ENCODE measurements at places on chromosomes 7 and 10. TPM values are rescaled to one million over a fixed set of nuclear protein-coding genes. Genes with fewer than 3 reads are reported as not detected.

DNA sequence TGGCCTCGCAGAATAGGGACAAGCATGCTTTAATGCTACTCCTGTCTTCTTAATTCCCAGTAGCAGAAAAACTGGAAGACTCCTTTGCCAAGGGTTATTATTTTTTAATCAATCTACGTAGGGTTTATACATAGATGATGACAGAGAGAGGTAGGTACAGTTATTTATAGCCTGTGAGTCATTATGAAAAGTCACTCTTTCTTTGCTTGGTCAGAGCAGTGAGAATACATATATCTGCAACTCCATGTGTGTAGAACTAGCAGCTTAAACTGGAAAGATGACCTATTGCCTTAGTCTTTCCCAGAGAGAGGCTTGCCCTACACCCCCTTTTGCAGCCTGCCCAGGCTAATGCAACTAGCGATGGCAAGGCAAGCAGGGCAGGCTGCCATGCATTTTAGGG is 1050.6 kb downstream of the NRG3 start:
- peak; percentile 59 for DNase-seq

DNA sequence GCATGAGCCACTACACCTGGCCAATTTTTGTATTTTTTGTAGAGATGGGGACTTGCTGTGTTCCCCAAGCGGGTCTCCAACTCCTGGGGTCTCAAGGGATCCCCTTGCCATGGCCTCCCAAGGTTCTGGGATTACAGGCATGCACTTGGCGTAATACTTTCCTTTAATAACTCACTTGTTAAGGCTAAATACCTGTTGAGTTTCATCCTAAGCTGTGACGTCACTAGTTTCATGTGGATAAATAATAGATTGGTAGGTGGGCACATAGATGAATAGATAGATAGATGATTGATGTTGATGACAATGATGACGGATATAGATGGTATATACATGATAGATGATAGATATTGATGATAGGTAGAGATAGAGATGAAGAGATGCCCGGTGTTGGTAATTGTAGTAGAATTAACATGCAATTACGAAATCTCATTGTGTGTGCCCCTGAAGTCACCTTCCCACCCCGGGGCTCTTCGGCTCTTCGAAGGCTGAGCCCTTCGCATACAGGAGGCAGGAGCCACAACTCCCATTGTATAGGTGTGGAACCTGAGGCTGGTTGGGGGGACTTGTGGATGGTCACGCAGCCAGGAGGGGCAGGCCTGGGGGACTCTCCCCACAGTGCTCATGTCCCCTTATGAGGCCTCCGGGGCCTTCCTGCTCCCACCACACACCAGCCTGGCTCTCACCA is 2.6 kb downstream of the GRIFIN start:
- no peak for DNase-seq

DNA sequence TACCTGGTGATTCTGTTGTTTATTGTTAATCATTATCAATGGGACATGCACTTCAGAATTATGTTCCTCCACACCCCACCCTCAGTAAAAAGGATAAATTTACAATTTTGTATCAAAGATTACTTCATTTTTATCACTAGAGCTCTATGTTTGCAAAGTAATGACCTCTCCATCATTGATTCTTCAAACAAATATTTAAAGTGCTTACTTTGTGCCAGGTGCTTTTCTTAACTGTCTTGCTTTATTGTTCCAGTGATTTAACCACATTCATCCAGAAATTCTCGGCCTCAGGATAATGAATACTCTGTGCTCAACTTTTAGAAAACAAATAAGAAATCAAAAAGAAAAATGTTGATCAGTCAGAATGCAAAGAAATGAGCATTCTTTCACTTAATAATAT is 144.9 kb upstream of the FOXP2 start:
- DNase-seq: no peak

DNA sequence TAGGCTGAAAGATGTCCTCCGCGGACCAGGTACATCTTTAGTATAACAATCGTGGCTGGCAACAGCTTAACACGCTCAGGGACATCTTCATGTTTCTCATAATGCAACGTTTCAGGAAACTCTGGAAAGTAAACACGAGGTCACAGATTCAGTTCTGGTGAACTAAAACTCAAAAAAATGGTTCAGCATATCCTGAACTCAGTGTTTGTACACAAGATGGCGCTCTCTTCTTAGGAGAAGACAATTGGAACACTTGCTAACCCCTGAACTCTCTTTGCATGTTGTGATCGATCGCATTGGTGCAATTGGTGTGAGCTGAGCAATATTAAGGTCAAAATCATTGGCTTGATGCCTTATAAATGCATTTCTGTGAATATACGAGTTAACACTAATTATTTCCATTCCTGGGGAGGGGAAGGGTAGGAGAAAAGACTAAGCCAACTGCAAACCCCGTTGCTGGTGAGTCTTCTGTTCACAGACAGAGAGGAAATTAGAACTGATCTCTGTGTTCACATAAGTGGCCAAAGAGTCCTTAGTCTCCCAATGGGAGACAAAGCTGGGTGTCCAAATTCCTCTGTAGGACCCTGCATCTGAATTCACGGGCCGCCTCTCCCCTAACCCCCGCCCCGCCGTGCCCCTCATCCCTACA is 52.6 kb upstream of the FAM180A start:
- DNase-seq: peak; percentile 48

DNA sequence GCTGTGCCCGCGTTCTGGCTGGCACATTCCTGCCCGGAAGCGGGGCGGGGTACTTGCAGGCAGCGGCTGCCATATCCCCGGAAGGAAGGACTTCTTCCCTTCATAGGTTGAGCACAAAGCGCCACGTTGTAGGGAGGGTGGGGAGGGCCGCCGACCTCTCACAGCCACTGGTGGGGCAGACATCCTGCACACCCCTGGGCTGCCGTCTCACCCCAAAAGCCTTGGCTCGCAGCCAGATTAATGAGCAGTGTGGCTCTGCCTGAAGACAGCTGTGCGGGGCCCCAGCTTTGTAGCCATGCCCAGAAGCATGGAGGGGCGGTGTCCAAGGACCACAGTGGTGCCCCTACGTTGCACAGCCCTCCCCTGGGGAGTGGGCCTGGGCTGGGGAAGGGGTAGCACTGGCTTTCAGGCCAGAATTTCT is 54.3 kb upstream of the DPYSL4 start:
- no peak for DNase-seq

- DNase-seq: peak; percentile 8
Measured at GRCh38 chr7:121824276-121824675, 48.7 kb upstream of the PTPRZ1 start.

GRCh38 chr10:11430421-11431215 is 180.8 kb downstream of the USP6NL start:
- DNase-seq: no peak

GRCh38 chr10:116001976-116002375 is 271.0 kb downstream of the GFRA1 start:
- no peak for DNase-seq

- no peak for DNase-seq
Measured at GRCh38 chr7:7720750-7721621, 2.6 kb upstream of the RPA3 start.

DNA sequence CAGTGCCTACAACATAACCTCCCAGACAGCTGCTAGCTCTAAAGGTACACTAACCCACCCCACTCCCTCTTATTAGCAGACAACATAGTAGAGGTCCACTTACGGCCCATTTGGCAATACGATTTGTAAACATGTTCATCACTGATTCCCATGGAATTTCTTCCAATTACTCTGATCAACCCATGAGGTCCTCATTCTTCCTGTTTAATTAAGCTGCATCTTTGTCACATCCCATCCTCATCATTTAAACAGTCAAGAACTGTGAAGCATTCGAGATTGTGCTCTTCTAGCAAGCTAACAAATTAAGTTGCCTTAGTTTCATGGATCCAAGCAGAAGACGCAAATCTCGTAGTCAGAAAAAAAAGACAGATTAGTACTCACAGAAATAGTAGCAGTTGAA is 622.2 kb upstream of the VSTM2A start:
- DNase-seq: no peak

- peak; percentile 10 for DNase-seq
Measured at GRCh38 chr7:138527746-138528223, 67.7 kb downstream of the TRIM24 start.

GRCh38 chr7:130867039-130867438 is 133.0 kb upstream of the KLF14 start:
- DNase-seq: no peak

- no peak for DNase-seq
Measured at GRCh38 chr10:124739986-124740368, 4.2 kb downstream of the FAM53B start.

DNA sequence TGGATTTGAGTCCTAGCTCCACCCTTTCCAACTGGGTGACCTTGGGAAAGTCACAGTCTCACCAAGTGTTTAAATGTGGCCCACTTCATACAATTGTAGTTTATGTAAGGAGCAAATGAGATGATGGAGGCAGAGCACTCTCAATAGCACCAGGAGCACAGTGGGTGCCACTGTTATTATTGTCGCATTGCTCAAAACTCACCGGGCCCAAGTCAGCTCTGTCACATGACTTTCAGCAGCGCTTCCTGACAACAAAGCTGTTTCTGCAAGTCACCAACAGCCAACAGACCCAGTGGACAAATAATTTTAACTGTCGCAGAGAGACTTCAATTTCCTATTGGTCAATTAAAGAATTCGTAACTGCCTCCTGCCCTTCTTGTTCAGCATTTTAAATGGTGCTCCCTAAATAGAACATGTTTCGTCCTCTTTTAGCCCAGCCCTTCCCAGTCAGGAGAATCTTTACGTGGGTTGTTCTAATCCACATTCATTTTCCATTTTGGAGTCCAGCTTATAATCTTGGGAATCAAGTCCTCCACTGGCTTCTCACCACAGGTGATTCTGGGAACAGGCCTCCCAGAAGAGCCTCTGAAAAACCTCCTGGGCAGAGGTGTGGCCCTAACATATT is 415.6 kb upstream of the NPVF start:
- DNase-seq: no peak

- no peak for DNase-seq
Measured at GRCh38 chr7:86980223-86980622, 79.2 kb downstream of the ELAPOR2 start.

DNA sequence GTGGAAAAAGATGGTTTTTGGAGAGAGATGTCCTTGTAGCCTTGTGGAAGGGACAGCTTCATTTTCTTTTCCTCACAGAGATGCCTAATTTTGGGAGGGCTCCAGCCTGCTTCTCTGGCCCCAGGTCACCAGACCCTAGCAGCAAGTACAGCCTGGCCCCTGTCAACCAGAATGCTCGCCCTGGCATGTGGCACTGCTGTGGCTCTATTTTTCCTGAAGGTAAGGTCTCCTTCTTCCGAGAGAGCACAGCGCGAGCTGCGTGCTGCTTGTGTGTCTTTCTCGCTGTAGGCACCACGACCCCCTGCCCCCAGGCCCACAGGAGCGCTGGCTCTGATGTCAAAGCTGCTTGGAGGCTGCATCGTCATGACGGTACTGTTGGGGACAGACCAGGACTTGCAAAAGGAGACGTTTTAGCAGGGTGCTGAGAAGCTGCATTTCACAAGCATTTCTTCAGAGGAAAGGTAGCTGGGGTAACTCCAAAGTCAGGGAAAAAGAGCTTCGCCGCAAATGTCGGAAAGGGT is 58.7 kb downstream of the CLEC2L start:
- no peak for DNase-seq

- no peak for DNase-seq
Measured at GRCh38 chr7:101258243-101258731, 13.4 kb upstream of the FIS1 start.

GRCh38 chr7:113608782-113609181 is 310.0 kb downstream of the PPP1R3A start:
- DNase-seq: peak; percentile 2

- DNase-seq: no peak
Measured at GRCh38 chr7:91066627-91067026, 197.6 kb upstream of the FZD1 start.

DNA sequence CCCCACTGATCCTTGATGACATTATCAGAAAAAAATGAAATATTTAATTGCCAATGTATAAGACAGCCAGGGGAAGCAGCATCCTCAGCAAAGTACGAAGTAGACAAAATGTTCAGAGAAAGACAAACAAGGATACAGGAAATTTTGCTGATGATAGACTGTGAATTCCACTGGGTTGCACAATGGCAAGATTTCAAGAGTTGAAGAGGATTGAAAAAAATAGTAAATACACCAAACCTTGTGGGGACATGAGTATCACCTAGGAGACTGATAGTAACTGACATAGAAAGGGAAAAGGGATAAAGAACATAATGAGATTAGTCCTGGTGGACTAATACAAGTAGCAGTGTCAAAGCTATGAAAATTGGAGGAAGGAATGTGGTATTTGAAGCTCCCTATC is 16.5 kb downstream of the CNOT4 start:
- DNase-seq: no peak

- no peak for DNase-seq
Measured at GRCh38 chr7:106257752-106258151, 27.0 kb downstream of the NAMPT start.

- no peak for DNase-seq
Measured at GRCh38 chr7:126723966-126724544, 528.7 kb downstream of the GRM8 start.

DNA sequence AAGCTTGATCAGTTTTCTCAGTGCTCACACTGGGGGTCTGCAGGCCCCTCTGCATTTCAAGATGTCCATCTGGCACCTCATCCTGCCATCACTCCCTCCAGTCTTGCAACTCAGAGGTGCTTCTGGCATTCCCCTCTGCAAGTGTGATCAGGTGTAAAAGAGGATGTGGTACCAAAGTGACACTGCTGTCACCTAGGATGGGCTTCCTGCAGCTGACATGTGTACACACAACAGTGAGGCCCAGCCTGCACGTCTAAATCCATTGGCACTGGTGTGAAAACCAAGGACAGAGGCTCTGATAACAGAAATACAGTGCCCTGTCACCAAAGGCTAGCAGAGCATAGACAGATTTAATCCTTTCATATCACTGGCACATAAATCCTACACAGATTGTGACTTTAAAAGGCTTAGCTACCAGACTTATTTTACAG is 162.5 kb upstream of the CELF2 start:
- no peak for DNase-seq

GRCh38 chr7:23468526-23469149 is 1.7 kb downstream of the IGF2BP3 start:
- no peak for DNase-seq

DNA sequence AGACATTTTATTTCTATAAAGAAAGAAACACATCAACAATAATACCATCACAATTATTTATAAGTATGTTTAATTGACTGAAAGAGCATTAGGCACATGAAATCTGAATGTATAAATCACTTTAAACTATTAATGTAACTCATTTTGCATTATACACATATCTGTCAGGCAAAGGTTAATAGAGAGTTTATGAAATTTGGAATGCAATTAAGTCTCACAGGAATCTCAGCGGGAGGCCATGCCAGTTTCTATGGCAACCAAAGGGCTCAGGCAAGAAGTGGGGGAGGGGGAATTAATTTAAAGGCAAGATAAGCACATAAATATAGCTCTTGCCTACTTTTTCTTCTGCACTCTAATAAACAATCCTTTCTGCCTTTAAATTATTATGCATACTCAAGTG is 152.6 kb downstream of the SLC16A9 start:
- no peak for DNase-seq

Gene SPDYE16
- not detected for total RNA-seq

Gene GPRIN2
- total RNA-seq: 2.2 TPM

Gene COL28A1
- 0.11 TPM for total RNA-seq

Gene LRMDA
- total RNA-seq: 2.2 TPM

Gene PON1
- total RNA-seq: 1.00 TPM

Gene GBX1
- not detected for total RNA-seq

Gene SORBS1
- 5.1 TPM for total RNA-seq

Gene TCAF2
- total RNA-seq: 2.0 TPM

Gene WDR86
- total RNA-seq: 2.5 TPM

Gene NUTM2D
- total RNA-seq: 6.2 TPM

Gene IDI1
- total RNA-seq: 63.2 TPM

Gene KCP
- total RNA-seq: 0.20 TPM

Gene FAM24B
- total RNA-seq: 1.9 TPM

Gene NPFFR1
- total RNA-seq: not detected

Gene ASB15
- total RNA-seq: not detected

Gene C7orf57
- total RNA-seq: not detected

Gene GOLGA7B
- total RNA-seq: not detected
